Activated CD8-positive, alpha-beta T cell treated with anti-CD3 and anti-CD28 coated beads for 36 hours (primary cell): ENCODE measurements at places on chromosomes 3 and 15. TPM values are rescaled to one million over a fixed set of nuclear protein-coding genes. Genes with fewer than 3 reads are reported as not detected.

TMEM212 gene
- not detected for total RNA-seq

SERPINI2 gene
- not detected for total RNA-seq

NRROS gene
- 24.2 TPM for total RNA-seq

LEKR1 gene
- 0.40 TPM for total RNA-seq

CYP1A2 gene
- not detected for total RNA-seq

TRIM59 gene
- total RNA-seq: 27.0 TPM

SLC15A2 gene
- 1.7 TPM for total RNA-seq

CCDC71 gene
- total RNA-seq: 18.7 TPM

CHRNA7 gene
- total RNA-seq: not detected

TARS3 gene
- total RNA-seq: 8.3 TPM

GHSR gene
- not detected for total RNA-seq
